SHP77 treated with DMSO at 0.1 percent for 48 hours (cell line): ENCODE measurements at places on chromosomes 7 and 10.

GRCh38 chr7:117995850-117996650, 122.8 kb upstream of the CTTNBP2 start:
- no peak for DNase-seq

DNA sequence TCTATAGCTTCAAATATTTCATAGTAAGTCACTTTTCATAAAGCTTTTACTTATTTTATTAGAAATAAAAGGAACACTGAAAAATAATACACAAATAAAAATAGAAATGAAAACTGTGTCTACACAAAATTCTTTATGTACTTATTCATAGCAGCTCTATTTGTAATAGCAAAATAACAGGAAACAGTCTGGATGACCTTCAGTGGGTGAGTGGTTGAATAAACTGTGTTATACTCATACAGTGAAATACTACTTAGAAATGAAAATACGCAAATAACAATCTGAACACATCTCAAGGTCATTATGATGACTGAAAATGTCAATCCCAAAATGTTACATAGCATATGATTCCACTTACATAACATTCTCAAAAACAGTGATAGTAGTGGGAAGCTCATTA, 138.7 kb upstream of the PCLO start:
- DNase-seq, result no peak

- DNase-seq, result no peak
These were observed 55.3 kb upstream of the MGMT start for GRCh38 chr10:129411772-129412171.

DNA sequence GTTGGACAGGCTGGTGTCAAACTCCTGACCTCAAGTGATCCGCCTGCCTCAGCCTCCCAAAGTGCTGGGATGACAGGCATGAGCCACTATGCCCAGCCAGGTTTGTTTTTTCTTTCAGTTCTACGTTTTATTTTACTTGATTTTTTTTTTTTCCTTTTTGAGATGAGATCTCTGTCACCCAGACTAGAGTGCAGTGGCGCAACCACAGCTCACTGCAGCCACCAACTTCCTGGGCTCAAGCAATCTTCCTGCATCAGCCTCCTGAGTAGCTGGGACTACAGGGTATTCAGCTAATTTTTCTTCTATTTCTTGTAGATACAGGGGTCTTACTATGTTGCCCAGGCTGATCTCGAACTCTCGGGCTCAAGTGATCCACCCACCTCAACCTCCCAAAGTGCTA, 24.3 kb downstream of the GDI2 start:
- no peak for DNase-seq

- no peak for DNase-seq
These were observed 7.6 kb upstream of the SLC26A3 start for GRCh38 chr7:107810626-107811025.

- DNase-seq, result no peak
These were observed 356.4 kb upstream of the FOXK1 start for GRCh38 chr7:4325732-4326131.

- no peak for DNase-seq
These were observed 421.3 kb upstream of the GALNT17 start for GRCh38 chr7:70710651-70711050.

DNA sequence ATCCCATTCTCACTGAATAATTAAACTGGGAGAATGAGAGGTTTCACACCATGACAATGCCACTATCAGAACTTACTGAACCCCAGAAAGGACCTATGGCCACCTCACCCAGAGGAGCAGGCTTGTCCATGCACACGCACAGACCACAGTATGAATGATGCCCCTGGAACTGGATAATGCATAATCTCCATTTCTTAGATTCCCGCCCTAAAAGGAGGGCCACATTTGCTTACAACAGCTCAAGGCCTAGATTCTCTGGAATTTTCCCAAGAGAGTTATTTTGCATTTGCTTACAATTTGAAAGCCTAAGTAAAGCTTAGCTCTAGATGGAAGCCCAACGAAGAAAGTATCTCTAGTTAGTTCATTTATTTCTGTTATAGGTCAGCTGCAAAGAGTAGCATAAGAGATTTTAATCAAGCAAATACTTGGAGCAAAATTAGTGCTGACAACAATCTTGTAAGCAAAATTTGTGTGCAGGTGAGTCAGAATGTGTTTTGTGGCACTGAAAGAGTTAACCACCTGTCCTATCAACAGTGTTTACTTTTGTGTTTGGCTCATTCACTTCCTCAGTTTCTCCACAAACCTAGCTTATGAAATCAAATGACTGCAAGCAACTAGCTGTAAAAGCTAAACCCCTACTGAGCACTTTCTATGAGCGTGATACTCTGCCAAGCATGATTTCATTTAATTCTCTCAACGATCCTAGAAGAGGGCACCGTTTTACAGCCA, 32.1 kb downstream of the ELMO1 start:
- no peak for DNase-seq

- no peak for DNase-seq
These were observed 179.7 kb downstream of the PTPN20 start for GRCh38 chr10:47090903-47091302.

- DNase-seq, result no peak
These were observed at the start of gene ANKRD30A for GRCh38 chr10:37125191-37125732. Gene ANKRD30A (plus strand): TSS chr10:37125598. CDS start chr10:37125788, 190 bp downstream.

DNA sequence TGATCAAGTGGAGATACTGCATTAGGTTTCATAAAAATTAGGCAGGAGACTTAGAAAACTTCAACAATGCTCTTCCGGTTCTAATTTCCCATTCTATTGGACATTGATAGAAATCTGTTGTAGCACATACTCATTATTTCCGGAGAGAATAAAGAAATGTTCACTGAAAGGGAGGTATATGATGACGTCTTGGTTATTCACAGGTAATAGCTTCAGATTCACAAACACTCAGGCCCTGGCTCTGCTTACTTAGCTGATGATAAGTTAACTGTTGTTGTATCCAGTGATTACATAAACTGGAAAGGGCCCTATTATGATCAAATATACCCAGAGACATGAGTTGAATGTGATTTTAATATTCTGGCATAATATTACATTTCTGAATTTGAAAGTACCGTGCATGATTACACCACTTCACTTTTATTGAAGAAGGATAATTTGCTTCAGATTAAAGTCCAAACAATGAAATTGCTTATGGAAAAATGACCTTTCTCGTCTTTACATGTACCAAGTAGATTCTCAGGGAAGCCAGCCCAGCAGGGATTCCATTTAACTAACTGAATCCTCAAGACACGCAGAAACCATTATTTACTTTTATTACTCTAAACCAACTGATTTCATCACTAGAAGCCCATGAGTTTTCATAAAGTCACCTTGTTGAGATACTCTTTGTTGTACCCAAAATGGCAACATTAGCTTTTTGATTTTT, 288.0 kb upstream of the PITRM1 start:
- no peak for DNase-seq

DNA sequence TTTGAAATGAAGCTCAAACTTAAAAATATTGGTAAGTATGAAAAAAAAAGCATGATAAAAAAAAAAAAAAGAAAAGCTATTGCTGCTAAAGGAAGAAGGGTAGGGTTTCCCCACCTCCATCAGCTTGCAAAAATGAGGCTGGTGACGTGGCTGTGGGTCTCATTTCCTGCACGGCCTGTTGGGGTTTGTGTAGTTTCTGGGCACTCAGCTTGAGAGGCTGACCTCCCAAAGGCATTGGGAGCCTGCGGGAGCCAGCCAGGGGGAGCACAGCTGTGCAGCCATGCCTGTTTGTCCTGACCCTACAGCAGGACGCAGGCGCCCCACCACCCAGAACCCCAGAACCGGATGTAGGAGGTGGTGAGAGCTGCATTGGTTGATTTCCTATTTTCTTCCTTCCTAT, 48.8 kb upstream of the CARD11 start:
- no peak for DNase-seq

DNA sequence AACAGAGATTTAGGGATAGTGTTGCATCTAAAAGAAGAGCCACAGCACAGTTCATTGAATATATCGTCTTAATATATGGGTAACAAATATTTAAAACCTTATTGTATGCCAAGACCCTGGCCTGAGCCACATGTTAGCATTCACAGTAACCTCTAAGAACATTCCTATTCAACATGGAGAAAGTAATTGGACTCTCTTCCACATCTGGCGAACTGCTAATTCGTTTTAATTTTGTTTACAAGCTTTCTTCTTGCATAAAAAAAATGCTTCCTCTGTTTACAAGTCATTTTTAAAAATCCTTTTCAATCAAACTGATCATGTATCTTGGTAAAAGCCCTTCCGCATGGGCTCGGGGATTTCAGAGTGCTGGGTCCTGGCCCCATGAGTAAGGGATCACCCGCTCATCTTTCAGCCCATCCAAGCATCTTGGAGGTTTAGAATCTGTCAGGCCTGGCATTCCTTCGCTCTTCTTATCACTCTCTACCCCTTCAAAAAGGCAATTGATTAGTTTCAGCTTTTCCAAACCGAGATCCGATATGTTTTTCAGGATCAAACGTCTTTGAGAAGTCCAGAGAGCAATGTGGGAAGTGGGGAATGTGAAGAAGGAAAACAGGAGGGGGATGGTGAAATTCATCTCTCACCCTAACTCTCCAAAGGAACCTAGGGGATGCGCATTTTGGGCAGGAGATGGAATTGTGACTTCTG, 7.3 kb downstream of the TWIST1 start:
- no peak for DNase-seq

DNA sequence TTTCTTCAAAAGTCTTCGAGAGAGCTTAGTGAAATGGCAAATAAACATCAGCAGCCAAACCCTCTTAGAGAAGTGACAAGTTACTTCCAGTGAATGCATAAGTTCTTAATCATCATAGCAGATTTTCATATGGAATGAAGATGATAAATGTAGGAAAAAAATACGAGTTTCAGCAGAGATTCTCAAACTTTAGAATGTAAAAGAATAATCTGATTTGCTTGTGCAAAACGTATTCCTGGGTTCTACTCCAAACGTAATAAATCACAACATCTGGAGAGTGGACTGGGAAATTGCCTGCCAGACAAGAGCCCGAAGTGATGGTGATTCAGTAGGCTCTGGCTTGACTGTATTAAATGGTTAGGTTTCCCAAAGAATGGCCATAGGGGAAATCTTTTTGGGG, 62.2 kb downstream of the AKR1E2 start:
- no peak for DNase-seq

DNA sequence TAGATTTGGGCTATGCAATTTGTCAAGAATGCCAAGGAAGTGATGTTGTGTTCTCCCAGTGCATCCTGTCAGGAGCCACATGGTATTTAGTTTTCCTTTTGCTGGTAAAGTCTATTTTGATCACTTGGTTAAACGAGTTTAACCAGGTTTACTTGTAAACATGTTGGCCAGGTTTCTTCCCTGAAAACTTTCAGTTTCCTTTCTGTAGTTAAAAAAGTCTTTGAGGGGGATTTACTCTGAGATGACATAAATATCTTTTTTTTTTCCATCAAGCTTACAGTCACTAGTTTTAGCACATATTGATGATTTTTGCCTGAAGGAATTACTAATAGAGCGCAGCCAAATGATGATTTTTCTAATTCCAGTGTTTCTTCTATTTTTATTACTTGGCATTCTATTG, 320.5 kb downstream of the PHF14 start:
- no peak for DNase-seq

DNA sequence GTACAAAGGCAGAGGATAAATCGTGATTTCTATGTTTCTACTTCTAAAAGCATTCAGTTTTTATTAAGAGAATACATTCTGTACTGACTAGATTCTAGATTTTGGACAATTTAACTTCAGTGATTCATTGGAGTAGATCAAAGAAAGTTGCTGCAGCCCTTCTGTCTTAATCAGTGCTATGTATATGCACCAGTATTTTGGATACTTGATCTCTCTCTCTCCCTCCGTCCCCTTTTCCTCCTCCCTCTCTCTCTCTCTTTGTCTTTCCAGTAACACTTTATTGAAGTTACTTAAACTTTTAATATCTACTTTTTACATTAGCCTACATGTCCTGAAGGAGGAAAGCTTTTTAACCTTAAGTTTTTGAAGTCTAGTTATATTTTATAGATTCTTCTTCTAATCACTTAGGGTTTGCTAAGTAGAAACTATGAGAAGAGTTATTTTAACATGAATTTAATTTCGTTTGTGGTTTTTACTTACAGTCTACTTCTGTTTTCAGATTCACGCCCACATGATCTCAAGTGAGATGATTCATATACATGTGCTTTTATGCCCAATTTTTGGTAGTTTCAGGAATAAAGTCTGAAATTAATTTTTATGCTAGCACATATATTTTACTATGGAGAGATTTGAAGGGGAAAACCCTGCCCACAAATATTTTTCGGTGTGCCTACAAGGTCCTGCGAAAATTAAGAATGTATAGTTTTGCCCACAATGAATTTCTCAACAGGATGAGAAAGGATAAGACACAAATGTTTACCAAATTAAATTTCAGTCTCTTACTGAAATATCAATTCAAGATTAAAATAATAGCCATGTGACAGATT, 9.1 kb downstream of the MDFIC start:
- no peak for DNase-seq

- DNase-seq, result no peak
These were observed 23.0 kb downstream of the TMEM176A start for GRCh38 chr7:150823484-150824126.

- no peak for DNase-seq
These were observed 315.2 kb downstream of the GATA3 start for GRCh38 chr10:8369666-8370065.

DNA sequence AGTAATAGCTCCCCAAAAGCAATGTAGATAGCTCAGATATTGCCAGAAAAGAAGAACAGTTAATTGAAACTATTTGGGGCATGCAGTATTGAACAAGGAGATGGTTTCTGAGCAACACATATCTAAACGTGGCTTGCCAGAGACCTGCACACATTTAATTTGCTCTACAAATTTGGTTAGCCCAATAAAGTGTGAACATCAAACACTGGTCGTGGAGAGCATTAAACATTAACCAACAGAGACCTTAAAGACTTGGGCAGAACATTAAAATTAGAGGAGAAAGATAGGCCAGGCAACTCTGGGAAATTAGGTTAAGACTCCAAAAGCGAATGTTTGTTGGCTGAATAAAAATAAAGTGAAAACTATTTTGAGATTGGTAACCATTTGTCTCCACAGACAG, 61.6 kb upstream of the ARID5B start:
- DNase-seq, result no peak

- DNase-seq, result no peak
These were observed 381.1 kb upstream of the SEMA3D start for GRCh38 chr7:85567983-85568382.

DNA sequence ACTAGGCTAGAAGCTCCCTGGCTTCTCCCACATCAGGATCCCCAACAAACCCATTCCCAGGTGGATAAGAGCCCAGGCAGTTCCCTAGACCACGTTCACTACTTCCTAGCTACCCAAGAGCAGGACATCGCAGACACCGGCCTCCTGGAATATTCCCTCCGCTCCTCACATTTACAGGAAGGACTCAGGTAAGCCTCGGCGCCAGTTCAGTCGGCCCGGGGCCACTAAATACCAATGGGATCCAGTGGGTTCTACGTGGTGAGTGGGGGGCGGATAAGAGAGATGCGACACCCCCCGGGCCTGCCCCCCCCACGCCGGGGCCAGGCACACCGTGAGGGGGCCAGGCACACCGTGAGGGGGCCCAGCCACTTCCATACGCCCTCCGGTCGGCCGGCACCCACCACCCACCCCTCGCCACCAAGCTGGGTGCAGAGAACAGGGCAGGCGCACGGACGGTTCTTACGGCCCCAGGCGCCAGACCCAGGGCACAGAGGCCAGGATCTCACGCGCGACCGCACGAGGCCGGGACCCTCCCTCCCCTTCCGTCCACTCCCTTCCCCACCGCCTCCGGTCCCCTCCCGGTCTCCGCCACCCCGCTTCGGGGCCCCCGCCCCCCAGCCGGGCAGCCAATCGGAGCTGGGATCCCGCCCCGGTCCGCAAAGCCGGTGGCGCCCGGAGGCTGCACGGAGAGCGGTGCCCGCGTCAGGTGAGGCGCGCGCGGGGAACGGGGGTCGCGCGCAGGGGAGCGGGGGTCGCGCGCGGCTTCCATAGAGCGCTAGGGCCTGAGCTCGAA, at the start of gene BLVRA:
BLVRA (plus strand) TSS at position 652 of the 793 bp plus-strand sequence. CDS start 12,479 bp downstream, outside the sequence.
- no peak for DNase-seq
